ENCODE measurements at places on chromosomes 1 and 21. TPM values are rescaled to one million over a fixed set of nuclear protein-coding genes. Genes with fewer than 3 reads are reported as not detected.

The PGLYRP3 gene
- total RNA-seq, result not detected

- DNase-seq, result peak; percentile 38
Measured at GRCh38 chr1:235908742-235909520, 42.2 kb upstream of the LYST start.

- peak; percentile 89 for DNase-seq
Measured at GRCh38 chr1:212110617-212111016, 75.1 kb downstream of the DTL start.

DNA sequence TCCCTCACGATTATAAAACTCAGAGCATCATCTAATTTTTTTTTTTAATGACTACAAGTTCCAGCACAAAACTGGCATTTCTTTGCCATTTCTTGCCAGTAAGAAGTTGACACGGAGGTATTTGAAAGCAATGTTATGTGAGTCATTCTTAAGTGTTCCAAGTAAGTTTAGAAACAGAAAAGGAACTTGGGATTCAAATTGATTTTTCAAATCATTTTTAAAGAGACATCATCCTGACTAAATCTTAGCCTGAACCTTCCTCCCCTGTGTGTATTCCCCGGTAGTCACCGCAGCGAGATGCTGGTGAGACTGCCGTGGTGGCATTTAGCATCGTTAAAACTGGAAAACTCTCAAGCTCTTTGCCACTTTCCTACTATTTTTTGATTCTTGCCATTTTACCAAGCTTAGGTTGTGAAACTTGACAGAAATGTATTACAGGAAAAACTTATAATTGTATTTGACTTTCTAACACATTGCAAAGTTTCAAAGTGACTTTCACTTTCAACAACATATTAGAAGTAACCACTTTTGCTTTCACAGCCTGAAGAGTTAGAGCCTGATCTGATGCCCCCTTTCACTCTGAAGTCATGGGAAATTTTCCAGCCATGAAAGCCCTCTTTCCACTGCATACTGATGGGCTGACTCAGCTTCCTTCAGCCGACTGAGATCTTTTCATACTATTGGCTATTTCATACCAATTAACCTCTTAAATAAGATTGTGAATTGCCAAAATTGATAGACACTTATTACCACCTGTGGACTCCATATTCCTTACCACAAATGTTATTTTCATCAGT is 61.4 kb downstream of the OLFML2B start:
- DNase-seq, result peak; percentile 78

DNA sequence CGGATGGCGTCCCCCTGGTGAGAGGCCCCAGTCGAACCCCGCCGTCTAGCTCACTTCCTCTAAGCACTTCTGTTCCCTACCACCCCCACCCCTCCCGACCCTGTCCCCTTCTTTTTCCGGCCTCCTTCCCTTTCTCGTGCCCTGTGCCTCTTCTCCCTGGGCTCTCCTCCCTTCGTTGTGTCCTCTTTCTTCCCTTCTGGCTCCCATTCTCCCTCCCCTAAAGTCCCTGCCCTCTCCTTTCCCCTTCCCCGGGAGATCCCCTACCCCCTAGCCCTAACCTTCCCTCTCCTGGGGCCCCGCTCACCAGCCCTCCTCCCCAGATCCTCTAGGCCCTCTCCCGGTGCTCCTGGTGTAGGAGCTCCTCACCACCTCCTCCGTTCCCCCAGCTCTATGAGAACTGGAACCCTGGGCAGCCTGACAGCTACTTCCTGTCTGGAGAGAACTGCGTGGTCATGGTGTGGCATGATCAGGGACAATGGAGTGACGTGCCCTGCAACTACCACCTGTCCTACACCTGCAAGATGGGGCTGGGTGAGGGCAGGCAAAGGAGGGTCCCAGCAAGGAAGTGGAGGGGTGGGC is 15.9 kb downstream of the BCAN start:
- DNase-seq, result peak; percentile 32

The BGLAP gene
- total RNA-seq, result 1.2 TPM

- no peak for DNase-seq
Measured at GRCh38 chr1:227796359-227796915, 19.0 kb upstream of the PRSS38 start.

The DNAI4 gene
- 9.2 TPM for total RNA-seq

DNA sequence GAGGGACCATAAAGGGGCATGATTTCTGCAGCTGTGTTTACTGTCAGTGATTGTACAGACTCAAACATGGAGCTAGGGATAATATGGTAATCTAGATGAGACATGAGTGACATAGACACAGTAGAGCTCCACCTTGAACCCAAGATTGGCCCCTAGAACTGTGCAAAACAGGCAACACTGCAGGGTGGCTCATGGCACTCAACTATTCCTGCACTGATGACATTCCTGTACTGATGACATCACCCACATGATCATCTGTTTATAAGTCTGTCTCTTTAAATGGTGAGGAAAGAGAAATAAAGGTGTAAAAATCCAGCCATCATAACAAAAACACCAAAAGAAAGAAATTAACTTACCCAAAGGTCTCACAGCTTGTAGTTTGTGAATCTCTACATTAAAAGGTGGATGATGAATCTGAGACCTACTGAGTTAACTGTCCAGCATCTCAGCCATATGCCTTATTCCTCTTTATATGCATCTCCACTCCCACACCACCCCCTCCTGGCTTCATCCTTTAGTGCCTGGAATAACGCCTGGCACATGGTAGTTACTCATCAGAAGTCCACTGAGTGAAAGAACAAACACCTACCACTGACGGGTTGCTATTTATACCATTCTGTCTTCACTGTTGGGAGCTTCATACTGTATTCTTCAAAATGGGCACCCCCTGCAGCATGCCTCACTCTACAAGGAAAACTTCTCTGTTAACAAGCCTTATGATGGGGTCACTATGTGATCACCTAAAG is at the start of gene LRRC53:
Gene LRRC53 (minus strand): TSS at position 442 of the 746 bp plus-strand sequence. CDS start 29,262 bp downstream, outside the sequence.
- no peak for DNase-seq

The SMIM11 gene
- 5.5 TPM for total RNA-seq

DNA sequence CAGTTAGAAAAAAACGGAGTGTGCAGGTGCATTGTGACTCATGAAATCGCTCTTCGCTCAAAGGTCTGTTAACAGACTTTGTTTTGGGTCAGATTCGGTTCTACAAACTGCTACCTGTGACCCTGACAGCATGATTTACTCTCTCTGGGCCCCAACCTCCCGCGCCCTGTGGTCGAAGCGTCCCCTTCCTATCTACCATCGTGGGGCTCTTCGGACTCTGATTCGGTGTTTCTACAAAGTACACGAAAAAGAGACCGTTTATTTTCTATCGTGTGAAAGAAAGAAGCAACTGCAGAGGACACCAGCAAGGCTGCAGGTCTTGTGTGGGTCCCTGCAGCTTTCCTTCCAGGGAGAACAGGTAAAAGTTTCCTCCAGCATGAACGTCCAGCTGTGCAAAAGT is 29.4 kb upstream of the SLC19A1 start:
- no peak for DNase-seq

DNA sequence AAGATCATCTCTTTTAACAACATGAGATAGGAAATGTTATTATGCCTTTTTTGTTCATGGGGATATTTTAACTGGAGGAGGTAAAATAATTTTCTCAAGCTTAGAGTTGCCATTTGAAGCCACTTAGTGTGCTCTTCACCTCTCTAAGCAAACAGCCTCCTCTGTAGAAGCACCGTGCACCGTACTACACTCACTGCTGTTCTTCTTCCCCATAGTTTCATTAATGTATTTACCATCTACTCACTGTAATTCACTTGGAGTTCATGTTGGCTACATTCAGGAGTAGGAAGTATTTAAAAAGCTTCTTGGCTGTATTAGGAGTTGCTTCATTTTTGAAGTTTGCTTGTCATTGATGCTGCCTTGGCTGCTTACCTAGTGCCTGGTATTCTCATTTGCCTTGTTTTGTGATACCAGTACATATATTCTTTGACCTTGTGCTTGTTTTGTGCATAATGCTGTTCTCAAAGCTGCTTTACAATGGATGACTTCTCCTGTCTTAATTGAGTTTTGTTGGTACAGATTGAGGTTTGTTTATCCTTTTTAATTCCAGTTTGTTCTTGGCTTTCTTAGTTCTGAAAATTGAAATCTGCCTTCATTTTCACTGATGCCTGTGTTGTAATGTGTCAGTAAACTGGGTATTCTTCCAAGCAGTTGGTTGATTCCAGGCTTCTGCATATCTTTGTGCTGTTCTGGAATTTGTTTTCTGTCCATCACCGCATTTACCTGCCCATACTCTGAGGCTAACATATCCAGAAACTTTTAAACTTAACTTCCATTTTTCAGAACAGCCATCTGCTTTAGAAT is 240.4 kb downstream of the HMCN1 start:
- peak; percentile 84 for DNase-seq

GRCh38 chr1:172833954-172834353 is 175.1 kb downstream of the FASLG start:
- DNase-seq, result no peak

- DNase-seq, result peak; percentile 59
Measured at GRCh38 chr1:41764656-41765055, 154.1 kb downstream of the HIVEP3 start.

DNA sequence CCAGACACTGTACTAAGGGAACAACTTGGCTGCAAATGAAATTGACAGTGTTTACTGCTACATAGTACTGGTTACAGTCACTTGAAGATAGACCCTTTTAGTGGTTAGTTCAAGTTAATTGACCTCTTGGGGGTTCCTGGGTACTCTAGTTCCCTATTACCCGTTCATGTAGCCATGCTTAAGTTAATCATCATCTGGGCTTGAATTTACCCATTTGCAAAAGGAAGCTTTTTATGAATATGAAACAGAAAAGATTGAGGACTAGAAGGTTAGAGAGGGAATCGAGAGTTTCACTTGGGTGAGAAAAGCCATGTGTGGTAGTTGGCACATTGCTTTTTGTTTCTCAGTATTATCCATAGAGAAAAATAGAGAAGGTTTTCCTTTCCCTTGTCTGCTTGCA is 2.7 kb downstream of the MIA3 start:
- DNase-seq, result no peak

The RPL22 gene
- total RNA-seq, result 581 TPM

The CFAP141 gene
- total RNA-seq, result not detected

DNA sequence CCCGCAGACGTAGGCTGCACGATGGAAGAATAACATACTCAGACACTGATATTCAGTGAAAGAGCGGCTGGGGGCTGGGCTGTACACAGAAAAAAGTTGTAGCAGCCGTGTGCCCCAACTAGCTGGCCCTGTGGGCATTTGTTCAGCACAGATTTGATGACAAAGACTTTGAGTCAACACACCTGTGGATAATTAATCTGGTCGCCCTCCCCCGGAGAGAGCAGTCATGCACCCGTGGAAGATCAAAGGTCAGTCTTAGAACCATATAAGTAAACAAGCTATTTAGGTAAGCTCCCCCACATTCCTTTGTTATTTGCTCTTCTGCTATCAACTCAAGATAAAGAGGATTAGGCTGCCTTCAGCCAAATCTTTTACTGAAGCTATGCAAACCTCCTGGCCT is 148.4 kb upstream of the HMCN1 start:
- DNase-seq, result no peak

The LORICRIN gene
- not detected for total RNA-seq

The C8B gene
- total RNA-seq, result not detected

DNA sequence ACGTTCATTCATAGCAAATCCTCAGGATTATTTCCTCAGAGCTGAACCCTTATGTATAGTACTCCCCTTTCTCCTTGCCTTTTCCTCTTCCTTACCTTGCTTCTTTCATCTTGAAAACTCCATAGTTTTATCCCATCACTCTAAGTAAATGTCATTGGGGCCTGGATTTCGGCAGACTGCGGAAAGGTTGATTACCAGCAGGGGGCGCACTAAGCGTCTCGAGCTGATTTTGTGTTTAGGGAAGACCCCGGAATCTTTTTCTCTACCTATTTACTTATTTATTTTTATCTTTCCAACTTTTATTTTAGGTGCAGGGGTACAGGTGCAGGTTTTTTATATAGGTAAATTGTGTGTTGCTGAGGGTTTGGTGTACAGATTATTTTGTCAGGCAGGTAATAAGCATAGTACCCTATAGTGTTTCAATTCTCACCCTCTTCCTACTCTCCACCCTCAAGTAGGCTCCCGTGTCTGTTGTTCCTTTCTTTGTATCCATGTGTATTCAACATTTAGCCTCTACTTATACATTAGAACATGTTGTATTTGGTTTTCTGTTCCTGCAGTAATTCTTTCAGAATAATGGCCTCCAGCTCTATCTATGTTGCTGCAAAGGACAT is 11.4 kb upstream of the MTARC1 start:
- DNase-seq, result peak; percentile 16

GRCh38 chr1:109240158-109241152 is 8.9 kb upstream of the CELSR2 start:
- peak; percentile 83 for DNase-seq

The CR1 gene
- 1.5 TPM for total RNA-seq

Measured in muscle of leg (tissue), 16 donors.